ENCODE measurements at places on chromosomes 1 and 21.
A peak's percentile ranks its signal among the peaks of the same experiment; 100 is the strongest.

DNA sequence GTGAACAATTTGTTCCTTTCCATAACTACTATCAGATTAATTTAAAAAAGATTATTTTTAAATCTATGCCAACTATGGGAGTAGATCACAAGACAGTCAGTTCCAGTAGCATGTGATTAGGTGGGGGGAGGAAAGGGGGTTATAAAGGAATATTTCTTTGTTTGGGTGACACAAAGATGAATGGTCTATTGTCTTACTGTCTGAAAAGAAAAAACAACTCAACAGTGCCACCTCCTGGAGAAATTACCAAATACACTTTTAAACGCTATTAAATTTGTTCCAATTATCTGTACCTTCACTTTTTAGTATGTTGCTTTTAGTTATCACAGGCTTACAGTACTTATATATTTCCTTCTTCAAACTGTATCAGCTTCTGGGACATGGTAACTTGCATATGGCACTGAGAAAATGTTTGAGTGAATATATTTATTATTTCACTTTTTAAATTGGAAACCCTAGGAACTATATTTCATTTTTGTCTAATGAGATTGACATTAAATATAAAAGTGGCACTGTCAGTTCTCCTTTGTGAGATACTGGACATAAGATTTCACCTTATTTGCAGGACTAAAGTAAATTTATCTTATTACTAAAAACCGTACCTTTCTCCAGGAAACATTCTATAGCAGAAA is 1.7 kb upstream of the SORT1 start:
- peak; percentile 21 for DNase-seq

DNA sequence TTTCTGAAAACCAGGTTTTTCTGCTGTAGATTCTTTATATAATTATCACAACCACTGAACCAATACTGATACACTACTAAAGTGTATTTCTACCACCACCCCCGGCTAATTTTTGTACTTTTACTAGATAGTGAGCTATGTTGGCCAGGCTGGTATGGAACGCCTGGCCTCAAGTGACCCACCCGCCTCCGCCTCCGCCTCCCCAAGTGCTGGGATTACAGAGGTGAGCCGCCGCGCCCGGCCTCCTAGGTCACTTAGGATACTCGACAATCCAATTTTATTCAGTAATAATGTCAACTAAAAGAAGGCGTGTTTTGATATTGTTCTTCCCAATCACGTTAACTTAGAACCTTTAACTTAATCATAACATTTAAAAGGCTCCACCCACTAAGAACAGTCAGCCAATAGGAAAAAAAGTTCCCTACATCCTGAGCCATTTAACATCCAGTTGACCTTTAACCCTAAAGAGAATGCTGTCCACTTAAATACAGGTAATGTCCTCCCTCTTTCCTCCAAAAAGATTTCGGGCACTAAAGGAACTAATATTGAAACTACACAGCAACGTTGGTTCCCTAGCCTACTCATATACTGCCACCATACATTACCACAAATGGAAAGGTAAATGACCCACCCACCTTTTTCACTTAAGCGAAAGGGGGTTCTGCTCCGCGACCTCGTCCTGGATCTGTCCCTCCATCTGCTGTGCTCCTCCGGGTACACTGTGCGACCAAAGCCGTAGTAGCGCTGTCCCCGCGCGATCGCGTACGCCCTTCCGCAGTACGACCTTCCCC is 1.2 kb downstream of the RSRP1 start:
- no peak for DNase-seq

GRCh38 chr1:22163564-22163963 is 20.7 kb upstream of the WNT4 start:
- no peak for DNase-seq

- DNase-seq: no peak
Observed at GRCh38 chr1:247905181-247905580, 9.8 kb downstream of the OR2W3 start.

GRCh38 chr1:199551967-199552565 is 475.4 kb upstream of the NR5A2 start:
- no peak for DNase-seq

- DNase-seq: no peak
Observed at GRCh38 chr1:92992054-92992453, 30.8 kb upstream of the DIPK1A start.

GRCh38 chr1:53430261-53430660 is 28.9 kb upstream of the DMRTB1 start:
- no peak for DNase-seq

DNA sequence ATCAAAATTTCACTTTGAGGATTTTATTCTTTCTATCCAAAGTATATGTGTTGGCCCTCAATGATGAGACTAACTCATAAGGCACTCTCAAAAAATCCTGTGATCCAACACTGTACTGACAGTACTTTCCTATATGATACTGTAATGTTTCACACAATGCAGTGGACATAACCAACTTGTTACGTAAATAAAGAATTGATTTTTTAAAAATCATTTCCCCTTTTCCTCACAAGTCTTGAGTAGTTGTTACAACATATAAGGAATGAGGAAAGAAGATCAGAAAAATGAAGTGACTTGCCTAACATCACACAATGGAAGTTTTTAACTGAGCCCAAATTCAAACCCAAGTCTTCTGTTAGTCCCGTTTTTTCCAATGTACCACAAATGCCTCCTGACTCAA is 17.2 kb downstream of the PTP4A2 start:
- no peak for DNase-seq

GRCh38 chr1:43552813-43553212 is 22.1 kb downstream of the PTPRF start:
- no peak for DNase-seq

DNA sequence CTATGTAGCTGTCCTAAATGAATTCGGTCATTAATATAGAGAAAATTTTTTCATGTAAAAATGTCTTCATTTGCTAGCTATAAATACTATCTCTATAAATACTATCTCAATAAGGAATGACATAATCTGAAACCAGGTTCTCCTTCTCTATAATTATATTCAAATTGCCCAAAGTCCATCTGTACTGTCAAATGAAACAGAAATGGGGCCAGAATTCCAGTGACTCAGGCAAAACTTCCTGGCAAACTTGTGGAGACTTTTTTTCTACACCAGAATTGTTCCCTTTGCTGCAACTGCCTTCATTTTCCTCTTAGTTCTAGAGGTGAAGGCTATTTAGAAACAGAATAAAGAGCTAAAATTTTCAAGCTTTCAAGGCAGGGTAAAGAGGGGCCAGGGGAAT is 152.5 kb downstream of the KCNH1 start:
- no peak for DNase-seq

DNA sequence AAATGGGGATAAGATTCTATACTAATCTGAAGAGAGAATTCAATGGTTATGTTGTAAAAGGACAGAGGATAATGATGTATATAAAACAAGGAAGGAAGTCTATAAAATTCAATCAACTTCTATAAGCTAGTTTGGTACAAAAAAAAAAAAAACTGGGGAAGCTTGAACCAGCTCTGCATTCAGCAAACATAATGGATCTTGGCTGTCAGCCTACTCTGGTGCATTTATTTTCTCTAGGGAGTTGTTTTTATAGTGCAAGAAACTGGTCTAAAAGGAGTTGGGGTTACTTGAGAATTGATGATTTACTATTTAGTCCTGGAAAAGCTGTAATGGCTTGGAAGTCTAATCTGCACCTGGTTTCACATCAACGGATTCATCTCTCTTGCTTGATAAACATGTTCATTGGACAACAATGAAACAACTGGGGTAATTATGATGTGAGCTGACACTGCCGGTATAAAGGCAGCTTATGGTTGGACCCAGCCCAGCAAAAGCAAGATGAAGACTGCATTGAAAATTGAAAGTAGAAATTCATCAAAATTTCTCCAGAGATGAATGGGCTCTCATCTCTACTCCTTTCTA is 199.4 kb upstream of the NRIP1 start:
- no peak for DNase-seq

DNA sequence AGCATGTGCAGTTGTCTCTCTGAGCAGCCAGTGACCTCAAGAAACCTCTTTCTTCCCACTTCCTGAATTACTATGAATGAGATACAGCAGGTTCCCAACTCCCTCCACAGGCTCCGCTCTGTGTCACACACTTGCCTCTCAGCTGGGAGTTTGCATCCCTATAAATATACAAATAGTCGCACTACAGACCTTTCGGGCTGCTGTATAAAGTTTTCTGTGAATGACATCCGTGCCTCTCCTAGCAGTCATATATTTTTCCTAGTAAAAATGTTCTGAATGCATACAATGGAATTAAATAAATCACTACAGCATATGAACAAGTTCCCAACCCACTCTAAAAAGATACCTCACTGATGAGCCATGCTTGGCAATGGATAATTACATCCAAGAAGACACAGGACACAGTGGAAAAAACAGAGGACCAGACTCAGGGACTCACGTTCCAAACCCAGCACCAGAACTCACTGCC is 66.8 kb downstream of the CAPZB start:
- DNase-seq: no peak

DNA sequence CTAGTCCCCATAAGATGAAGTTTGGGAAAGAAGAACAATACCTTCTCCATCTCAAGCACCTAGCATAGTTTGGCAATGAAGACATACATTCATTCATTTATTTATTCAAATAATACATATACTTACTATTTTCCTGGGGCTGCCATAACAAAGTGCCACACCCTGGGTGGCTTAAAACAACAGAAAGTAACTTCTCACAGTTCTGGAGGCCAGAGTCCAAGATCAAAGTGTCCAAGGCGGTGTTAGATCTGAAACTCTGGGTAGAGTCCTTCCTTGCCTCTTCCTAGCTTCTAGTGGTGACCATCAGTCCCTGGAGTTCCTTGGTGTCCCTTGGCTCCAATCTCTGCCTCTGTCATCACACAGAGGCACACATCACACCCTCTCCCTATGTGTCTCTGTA is 112.1 kb upstream of the IGSF21 start:
- no peak for DNase-seq

DNA sequence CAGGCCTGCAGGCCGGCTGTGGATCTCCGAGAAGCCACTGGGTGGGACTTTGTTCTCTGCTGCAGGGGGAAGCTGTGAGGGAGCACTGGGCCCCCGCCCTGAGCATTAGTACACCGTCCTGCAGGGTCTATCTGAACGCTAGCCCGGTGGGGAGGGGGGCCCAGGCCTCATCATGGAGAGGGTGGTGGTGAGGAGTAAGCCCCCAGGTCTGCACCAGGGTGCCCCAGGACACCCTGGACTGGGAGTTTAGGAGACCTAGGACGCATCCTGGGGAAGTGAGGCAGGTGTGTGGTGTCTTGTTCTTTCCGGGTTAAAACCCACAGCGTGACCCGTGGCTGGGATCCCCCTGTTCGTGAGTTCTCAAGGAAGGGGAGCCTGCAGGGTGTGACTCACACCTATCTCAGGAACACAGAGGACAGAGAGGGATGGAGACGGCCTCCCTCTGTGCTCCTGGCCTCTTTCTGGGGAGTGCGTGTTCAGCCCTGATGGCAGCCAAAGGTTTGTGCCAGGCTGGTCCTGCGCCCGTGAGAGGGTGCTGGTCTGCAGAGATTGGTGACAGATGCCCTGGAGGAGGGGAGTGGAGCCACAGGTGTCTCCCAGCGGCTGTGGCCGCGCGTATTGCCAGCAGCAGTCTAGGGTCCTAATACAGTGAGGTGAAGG is 44.8 kb downstream of the AGPAT3 start:
- no peak for DNase-seq

GRCh38 chr1:38025233-38025632 is 12.7 kb downstream of the UTP11 start:
- no peak for DNase-seq

DNA sequence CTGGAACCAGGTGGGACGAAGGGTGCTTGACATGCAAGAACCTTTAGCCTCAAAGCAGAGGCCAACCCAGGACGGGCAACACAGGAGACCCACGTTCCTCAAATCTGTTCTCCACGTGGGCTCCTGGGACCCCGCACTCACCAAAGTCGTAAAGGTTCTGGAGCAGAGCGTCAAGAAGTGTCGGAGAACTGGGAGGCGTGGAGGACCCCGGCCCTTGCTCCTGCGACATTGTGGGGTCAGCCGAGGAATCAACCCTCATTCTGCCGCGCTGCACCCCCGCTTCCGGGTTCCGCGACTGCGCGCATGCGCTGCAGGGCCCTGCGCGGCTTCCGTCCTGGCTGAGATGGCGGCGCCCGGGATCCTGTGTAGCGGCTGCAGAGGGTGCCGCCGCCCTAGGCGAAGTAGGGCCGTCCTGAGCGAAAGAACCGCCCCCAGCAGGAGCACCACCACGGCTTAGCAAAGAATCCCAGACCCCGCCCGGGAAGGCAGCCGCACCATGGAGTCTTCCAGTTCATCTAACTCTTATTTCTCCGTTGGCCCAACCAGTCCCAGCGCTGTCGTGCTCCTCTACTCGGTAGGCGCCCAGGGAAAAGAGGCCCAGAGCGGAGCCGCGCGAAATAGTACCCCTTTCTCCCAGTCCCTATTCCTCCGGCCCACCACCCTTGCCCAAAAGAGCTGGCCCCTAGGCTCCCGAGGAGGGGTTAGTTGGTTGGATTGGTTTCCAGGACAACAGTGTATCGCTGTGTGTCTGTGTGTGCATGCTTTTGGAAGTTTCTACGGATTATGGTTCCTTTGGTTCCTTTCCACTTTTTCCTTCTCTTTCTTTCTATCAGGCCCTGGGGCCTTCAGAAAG is at the start of gene GNPAT:
Gene GNPAT (plus strand): TSS at position 330 of the 853 bp plus-strand sequence. CDS start 167 bp downstream, at position 497.
- no peak for DNase-seq

GRCh38 chr1:40774266-40774998 is 9.2 kb upstream of the KCNQ4 start:
- DNase-seq: no peak

GRCh38 chr1:151535326-151536271 is 4.5 kb upstream of the TUFT1 start:
- no peak for DNase-seq

- no peak for DNase-seq
Observed at GRCh38 chr1:186682736-186683135, 2.5 kb upstream of the PTGS2 start.

DNA sequence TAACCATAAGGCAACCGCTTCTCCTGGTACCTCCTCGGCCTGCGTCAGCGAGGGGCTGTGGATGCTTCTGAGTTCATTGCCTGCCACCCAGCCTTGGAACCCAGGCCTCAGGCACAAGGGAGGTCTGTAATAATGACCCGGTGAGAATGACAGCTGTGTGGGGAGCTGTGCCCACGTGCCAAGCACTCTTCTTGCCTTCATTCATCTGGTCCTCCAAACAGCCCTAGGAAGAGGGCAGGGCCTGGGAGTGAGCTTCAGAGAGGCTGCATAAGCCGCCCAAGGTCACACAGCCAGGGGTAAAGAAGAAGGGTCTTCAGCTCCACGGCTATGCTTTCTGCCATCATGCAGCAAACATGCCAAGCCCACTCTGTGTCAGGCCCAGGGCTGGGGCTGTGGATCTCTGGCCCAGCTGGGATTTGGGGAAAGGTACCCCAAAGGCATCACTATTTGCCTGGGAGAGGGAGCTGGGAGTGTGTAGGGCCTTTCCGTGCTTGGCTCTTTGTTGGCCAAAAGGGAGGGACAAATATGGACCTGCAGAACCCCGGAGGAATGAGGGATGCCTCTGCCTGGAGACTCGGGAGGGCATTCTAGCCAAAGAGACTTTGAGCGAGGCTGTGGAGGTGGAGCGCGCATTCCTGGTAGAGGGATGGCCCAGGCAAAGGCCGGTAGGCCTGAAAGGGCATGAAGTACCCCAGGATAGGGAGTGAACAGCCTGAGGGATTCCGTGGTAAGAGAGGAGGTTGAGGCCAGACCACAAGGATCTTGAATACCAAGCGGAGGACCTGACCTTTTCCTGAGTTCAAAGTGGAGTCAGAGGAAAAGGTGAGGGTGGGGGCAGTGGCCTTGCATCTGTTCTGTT is 10.1 kb upstream of the EDN2 start:
- DNase-seq: no peak

Data from NCI-H187 treated with DMSO at 0.1 percent for 48 hours (cell line).